Mucosa of gallbladder (tissue), 1 donor: ENCODE measurements at places on chromosomes 3 and 15. TPM values are rescaled to one million over a fixed set of nuclear protein-coding genes. Genes with fewer than 3 reads are reported as not detected.
A peak's percentile ranks its signal among the peaks of the same experiment; 100 is the strongest.

DNA sequence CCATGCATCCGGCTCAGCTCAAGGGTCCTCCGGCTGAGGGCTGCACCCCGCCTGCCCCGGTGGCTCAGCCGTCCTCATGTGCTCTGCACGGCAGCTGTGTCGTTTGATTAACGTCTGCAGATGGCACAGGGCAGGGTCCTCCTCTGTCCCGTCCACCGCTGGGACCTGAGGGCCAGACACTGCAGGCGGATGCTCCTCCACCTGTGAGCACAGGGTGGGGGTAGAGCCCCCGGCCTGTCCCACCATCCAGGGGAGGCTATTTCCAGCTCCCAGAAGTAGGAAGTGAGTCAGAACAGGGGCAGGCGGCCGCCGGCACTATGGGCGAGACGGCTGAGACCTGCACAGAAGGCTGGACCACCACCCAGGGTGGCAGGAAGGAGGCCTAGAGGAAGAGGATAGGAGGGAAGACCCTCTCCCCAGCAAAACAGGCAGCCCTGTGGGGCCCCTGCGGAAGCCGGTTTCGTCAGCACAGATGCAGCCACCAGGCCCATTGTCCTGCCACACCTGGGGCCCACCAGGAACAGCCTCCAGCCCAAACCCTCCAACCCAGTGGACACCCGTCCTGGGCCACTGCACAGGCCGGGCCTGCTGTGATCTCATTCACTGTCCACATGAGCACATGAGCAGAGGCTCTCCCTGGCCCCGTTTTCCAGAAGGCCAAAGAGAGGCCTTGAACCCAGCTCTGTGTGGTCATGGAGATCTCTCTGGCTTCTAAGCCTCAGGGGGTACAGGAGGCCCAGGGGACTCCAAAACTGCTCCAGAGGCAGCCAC is 12.6 kb upstream of the PLXND1 start:
- no peak for DNase-seq

DNA sequence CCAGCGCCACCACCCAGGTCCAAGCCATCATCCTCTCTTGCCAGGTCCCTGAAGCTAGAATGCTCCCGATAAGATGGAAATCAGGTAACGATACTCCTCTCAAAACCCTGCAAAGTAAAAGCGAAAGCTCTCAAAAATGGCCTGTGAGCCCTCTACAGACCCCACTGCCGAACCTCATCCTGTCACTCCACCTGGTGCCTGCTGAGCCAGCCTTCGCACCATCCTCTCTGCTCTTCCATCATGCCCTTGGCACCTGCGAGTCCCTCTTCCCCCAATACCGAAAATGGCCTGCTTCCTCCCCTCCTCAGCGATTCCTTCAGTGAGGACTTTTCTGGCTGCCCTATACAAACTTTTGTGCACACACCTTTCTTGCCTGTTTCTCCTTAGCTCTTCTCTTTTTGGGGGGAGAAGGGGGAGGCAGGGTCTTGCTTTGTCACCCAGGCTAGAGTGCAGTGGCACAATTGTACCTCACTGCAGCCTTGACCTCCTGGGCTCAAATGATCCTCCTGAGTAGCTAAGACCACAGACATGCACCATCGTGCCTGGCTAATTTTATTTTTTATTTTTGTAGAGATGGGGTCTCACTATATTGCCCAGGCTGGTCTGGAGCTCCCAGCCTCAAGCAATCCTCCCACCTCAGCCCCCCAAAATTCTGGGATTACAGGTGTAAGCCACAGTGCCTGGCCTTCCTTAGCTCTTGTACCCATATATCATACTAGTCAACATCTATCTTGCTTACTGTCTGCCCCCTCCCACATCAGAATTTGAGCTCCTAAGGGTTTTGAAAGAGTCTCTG is 3.0 kb downstream of the IDH2 start:
- no peak for DNase-seq

GRCh38 chr3:67920969-67921368 is 266.6 kb upstream of the SUCLG2 start:
- DNase-seq, result no peak

DNA sequence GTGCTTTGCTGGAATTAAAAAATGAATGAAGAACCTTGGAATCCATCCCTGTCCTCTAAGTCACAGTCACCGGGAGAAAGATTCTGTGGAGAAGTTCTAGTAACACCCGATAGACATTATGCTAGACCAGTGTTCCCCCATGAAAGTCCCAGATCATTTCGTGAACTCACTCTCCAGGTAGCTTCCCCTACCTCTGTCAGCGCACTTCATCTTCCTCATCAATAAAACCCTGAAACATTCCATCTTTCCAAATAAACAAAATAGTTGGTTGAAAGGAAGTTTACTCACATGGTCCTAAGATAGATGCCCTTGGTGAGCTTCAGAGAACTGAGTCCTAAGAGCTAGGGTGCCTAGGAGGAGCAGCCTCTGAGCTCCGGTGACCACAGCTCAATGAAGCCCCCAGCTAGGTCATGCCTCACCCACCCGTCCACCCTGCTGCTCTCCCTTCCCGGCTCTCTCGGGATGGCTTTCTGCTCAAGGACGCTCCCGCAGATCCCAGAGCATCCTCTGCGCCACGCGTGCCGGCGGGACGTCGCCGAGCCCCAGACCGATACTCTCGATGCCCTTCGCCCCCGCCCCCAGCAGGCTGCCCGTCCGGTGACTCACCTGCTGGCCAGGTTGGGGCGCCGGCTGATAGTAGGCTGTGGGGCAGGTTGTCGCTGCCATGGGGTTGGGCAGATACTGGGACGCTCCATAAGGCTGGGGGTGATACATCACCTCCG is 776 bp downstream of the VGLL3 start:
- no peak for DNase-seq

DNA sequence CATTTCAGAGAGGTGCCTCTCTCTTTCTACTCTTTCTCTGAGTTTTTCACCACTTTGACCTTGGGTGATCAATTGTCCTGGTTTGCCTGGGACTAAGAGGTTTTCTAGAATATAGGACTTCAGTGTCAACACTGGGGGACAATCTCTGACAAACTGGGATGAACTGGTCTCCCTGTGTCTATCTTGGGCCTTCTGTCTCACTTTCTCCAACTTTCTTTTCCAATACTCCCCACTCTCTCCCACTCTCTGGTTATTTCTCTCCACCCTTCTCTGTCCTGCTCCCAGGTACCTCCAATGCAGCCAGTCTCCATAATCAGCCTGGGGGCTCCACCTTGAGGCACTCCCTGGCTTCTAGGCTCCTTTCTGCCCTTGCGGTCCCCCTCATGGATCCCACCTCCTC is 4.7 kb upstream of the ITGA11 start:
- no peak for DNase-seq

GRCh38 chr3:167350245-167350862 is 29.7 kb downstream of the ZBBX start:
- no peak for DNase-seq

DNA sequence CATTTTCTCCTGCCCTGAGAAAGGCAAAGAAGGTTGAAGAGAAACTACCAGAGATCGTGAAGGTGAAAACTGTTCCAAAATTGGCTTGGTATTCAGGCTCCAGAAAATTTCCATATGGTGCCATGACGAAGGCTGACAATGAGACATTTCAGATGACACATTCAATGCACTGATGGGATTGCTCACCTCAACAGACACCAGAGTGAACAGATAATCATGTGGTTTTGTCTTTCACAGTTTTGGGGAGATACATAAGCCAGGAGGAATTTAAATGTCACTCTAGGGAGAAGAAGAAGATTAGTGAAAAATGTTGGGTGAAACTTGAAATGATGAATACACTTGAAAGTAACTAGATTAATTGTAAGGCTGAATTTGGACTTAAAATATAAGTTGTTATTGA is 339.7 kb upstream of the EPHA3 start:
- no peak for DNase-seq

DNA sequence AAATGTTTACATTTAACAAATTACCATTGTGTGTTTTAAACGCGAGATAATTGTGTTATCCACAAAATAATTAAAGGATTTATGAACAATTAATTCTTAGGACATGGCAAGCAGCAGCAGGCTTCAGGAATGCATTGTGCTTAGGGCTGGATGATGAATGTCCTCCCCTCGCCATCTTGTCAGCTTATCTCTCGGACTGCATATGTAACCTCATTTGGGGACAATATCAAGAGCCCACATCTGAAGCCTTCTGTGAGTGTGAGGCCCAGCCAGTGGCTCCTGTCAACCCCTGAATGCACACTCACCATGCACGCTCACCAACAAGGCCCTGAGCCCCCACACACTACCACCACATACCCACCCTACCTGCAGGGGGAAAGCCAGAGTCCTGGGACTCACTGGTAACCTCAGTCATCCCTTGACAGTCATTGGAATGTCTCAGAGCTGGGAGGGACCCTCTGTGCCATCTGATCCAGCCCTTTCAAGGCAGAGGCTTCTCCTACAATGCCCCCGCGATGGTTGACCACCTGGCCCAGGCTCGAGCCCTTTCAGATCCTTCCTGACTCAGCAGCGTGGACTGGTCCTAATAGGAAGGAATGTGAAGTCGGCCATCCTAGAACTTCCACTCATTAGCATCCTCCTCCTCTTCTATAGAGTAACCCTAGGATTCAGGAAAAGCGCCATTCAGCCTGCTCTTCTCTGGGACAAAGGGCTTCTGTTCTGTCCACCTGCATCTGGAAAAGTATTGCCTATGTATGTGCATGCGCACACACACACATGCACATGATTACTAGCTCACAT is 38.2 kb downstream of the MRPL46 start:
- DNase-seq, result no peak

DNA sequence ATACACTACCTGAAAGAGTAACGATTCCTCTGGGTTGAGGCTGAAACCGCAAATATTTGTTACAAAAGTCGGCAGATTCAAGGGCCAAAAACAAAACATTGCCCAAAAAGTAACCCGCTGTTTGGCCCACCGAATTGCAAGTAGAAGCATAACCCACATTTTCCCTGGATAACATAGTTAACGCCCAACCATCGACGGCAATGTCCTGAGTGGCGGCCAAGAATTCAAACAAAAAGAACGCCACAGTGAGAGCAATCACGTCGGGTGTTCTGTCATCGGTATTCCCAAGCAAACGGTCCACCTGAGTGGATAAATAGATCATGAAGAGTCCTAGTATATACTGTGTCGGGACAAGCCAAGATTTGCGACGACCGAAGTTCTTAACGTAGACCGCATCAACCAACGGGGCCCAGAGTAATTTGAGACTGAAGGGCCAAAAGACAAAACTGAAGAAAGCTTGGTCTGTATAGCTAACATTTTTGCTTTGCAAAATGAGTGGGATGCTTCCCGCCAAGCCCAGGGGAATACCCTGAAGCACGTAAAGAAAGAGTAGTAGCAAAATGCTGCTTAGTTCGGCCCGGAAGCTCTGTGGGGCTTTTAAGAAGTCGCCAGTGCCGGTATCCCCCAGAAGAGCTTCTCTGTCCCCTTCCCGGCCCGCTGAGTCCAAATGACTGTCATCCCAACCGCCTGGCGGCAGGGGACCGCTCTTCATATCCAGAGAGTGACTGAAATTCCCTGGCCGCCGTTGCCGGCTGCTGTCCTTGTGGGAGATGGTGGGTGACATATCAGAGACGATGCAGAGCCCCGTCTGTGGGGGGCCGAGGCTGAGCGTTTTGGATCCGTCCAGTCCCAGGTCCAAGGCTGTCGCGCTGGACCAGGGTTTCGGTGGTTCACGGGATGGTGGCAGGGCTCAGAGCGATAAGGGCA is 750 bp downstream of the SLC33A1 start:
- peak; percentile 12 for DNase-seq

DNA sequence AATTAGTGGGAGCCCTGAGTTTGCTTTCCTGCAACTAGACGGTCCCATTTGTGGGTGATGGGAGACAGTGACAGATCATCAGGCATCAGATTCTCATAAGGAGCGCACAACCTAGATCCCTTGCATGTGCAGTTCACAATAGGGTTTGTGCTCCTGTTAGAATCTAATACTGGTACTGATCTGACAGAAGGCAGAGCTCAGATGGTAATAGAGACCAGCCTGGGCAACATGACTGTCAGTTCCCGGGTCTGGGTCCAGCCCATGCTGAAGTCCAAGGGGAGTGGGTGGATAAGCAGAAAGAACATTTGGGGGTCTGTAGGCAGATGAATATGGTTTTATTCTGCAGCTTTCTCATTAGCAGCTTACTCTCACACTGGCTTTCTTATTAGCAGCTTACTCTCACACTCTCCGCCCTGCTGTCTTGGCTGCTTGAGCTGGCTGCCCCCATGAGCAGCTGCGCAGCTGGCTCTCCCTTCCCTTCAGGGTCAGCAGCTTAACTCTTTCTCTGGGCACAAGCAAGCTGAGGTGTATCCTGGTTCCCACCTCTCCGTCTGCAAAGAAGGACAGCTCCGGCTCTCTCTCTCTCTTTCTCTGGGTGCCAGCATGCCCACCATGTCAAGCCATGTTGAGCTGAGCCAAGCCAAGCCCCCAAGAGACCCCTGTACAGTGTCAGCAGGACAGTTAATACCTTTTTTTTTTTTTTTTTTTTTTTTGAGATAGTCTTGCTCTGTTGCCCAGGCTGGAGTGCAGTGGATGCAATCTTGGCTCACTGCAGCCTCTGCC is 46.5 kb downstream of the KLHDC8B start:
- no peak for DNase-seq

- DNase-seq, result no peak
Observed at GRCh38 chr3:187290503-187290902, 1.0 kb downstream of the MASP1 start.

DNA sequence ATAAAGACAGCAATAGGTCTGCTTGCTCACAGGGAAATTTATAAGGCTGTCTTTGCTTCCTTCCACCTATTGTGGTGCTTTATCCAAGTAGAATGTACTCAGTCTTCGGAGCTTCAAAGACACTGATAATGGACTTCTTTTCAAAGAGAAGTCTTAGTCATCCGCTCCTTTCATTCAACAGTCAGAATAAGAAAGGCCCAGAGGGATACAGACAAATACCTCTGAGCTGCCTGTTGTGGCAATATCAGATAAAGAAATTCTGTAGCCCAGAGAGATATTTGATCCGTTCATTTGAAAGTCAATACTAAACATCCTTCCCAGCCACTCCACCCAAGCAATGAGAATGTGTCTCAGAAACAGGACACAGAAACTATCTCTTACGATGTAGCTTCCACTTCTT is 110.0 kb downstream of the FHIT start:
- DNase-seq, result no peak

- no peak for DNase-seq
Observed at GRCh38 chr3:31836131-31837075, 144.7 kb downstream of the OSBPL10 start.

GRCh38 chr15:88881775-88882174 is 13.6 kb downstream of the HAPLN3 start:
- no peak for DNase-seq

GRCh38 chr15:28920781-28921331 is 35.1 kb downstream of the APBA2 start:
- no peak for DNase-seq

GRCh38 chr3:151425627-151426340 is 35.1 kb downstream of the IGSF10 start:
- no peak for DNase-seq

The SAMMSON gene
- not detected for total RNA-seq

The IFT80 gene
- 25.8 TPM for total RNA-seq

The XCR1 gene
- total RNA-seq, result 0.66 TPM

The HHATL gene
- 0.35 TPM for total RNA-seq

The CYP19A1 gene
- total RNA-seq, result 0.46 TPM

The FOXL2 gene
- 0.14 TPM for total RNA-seq

The CLDN16 gene
- total RNA-seq, result 3.2 TPM

The NPAP1 gene
- total RNA-seq, result 0.17 TPM

The TEX55 gene
- total RNA-seq, result not detected

The TMC3 gene
- total RNA-seq, result 0.06 TPM

The CIAO2A gene
- total RNA-seq, result 47.1 TPM
